ENCODE measurements at places on chromosomes 16 and 17.

DNA sequence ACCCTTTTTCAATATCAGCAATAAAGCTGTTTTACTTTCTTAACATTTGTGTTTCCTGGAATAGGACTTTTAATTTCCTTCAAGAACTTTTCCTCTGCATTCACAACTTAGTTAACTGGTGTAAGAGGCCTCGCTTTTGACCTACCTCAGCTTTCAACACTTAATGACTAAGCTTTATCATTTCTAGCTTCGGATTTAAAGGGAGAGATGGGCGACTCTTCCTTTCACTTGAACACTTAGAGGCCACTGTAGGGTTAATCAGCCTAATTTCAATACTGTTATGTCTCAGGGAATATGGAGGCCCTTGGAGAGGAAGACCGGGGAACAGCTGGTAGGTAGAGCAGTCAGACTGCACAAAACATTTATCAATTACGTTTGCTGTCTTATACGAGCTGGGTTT is 4.7 kb downstream of the SYNRG start:
- no peak for DNase-seq

DNA sequence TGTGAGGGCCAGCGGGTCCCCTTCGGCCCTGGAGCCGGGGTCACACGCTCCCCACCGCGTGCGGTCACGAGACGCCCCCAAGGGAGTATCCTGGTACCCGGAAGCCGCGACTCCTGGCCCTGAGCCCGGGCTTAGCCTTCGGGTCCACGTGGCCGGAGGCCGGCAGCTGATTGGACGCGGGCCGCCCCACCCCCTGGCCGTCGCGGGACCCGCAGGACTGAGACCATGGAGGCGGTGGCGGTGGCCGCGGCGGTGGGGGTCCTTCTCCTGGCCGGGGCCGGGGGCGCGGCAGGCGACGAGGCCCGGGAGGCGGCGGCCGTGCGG is at the start of gene NAGLU:
TSS of gene NAGLU (plus strand) at position 194 of the 324 bp plus-strand sequence. CDS start at position 226, 32 bp downstream.
- peak; percentile 68 for DNase-seq

DNA sequence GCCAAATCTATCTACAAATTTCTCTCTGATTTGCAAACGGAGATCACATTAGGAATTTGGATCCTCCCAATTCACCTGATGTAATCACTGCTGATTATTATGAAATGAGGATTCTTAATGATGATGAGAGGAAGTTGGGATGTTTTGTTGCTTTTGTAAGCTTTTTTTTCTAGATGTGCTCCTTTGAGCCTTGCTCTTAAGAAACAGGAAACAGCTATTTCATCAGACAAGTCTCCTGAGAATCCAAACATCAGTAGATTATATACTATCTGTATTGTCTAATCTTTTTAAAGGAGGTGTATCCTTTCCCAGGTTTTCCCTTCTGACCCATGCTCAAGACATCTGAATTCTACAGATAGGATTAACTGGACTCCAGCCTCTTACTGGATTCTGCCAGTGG is 73.3 kb downstream of the KIF2B start:
- DNase-seq = no peak

GRCh38 chr16:84361546-84361945 is 6.8 kb upstream of the ATP2C2 start:
- no peak for DNase-seq

DNA sequence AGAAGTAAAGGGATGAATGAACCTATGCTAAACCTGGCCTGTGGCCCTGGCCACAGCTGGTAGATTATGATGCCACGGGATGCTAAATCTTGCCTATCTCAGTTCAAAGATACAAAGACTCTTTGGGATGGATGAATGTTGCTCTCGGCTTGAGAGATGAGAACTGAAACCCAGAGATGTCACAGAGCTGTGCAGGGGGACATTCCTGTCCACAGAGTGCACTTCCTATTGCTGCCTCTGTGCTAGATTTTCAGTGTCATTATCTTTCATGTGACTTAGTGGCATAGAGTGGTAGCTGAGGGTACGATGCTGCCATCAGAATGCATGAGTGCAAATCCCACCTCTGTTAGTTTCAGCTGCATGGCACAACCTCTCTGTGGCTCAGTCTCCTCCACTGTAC is 2.3 kb upstream of the MT1M start:
- no peak for DNase-seq

DNA sequence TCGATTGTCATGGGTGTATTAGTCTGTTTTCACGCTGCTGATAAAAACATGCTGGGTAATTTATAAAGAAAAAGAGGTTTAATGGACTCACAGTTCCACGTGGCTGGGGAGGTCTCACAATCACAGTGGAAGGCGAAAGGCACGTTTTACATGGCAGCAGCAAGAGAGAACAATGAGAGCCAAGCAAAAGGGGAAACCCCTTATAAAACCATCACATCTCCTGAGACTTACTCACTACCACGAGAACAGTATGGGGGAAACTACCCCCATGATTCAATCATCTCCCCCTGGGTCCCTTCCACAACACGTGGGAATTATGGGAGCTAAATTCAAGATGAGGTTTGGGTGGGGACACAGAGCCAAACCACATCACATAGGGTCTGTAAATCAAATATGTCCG is 167.4 kb upstream of the XYLT1 start:
- DNase-seq = no peak

DNA sequence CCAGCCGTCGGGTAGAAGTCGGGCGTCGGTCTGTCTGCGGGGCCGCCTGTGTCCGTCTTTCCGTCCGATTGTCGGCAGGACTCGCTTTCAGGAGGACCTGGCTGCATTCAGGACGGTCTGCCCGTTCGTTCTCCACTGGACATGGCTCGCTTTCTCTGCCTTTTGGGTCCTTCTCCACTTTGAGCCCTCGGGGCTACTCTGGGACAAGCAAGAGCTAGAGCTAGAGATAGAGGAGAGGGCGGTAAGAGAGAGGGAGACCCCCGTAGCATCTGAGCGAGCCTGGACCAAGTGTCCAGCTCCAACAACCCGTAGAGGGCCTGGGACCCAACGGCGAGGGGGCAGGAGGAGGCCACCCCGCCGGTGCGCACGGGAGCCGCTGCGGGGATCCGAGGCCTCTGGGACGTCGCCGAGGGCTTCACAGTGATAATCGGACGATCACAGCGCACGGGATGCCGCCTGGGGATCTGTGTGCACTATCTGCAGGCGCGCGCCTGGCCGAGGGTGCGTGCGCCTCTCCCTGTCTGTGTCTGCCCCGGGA is 4.5 kb downstream of the TBX4 start:
- DNase-seq = no peak

DNA sequence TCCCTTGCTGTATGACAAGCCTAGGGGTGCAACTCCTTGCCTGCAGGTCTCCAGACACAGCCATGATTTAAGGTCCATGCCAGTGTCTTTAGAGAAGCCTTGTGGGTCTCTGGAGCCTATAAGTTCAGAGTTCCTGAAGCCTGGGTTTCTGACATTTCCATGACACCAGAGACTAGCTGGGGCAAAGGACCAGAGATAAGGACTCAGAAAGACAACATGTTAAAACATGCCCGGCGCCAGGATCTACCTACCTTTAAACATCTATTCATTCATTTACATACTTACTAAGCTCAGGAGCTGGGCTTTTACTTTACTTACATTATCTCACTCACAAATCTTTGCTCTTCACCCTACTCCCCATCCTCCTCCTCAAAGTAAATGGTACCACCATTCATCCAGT is 1.5 kb downstream of the MRPL27 start:
- no peak for DNase-seq

- DNase-seq = peak; percentile 44
These were observed at the start of gene TEKT1 for GRCh38 chr17:6831661-6832263. TEKT1 (minus strand) TSS chr17:6831729; CDS start chr17:6830376, 1,353 bp downstream.

GRCh38 chr17:3503285-3503684 is 27.5 kb downstream of the ASPA start:
- no peak for DNase-seq

DNA sequence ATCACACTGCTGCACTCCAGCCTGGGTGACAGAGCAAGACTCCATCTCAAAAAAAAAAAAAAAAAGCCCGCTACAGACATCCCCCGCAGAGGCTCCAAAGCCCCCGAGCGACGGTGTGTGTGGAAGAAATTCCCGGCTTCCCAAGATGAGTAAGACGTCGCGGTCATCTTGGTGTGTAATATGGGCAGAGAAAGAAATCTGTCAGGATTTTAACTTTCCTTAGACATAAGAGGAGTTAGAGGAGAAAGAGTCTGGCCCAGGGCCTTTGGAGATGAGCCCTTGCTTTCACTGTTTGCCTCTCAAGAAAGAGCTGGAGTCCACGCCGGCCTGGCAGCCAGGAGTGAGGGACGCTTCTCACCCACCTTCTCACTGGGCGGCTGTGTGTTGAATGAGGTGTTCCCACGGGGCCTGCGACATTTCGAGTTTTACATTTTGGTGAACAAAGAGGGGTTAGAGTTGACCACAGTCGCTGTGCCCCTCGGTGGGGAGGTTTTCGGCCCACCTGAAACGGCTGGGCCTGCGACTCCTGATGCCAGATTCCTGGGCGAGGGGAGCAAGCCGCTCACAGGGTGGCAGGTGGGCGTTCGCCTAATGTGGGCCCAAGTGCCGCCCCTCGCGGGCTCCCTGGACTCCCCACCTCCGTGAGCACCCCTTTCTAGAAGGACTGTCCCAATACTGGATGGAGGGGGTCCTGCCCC is 17.9 kb downstream of the C1QTNF1 start:
- DNase-seq = no peak

DNA sequence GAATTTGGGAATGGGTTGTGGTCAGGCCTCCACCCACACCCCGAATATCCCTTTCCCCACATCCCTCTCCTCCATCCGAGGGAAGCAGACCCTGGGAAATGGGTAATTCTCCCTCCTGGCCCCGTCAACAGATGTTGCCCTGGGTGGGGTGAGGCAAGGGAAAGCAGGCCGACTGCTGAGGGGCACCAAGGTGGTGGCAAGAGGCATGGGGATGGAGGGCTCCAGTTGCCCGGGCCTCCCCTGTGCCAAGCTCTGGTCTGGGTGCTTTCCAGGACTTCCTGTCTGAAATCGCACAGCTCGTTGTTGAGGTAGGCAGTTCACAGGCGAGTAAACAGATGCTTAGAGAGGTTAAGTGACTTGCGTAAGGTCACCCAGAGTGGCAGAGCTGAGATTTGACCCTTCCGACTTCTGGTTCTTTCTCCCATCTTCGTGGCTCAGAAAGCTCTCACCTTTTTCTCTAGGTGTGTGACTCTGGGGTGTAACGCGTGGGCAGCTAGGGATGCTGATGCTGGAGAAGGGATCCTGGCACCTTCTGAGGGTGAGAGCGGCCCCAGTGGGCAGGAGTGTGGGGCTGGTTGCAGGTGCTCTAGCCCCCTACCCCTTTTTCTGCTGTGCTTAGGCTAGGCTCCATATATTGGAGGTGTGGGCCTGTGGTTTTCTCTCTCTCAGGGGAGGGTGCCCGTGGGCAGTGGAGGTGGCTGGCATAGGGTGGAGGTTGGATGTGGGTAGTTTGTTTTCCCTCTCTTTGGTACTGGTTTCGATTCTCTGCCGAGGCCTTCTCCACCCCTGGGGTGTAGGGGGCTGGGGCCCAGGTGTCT is 17.2 kb downstream of the RARA start:
- no peak for DNase-seq

All from stimulated activated CD8-positive, alpha-beta memory T cell treated with anti-CD3 and anti-CD28 coated beads, Interleukin-15, amount 100 ng/mL, for 4 hours (primary cell).